ENCODE measurements at places on chromosomes 12 and 14.
A peak's percentile ranks its signal among the peaks of the same experiment; 100 is the strongest.

GRCh38 chr14:104247336-104248202, 109.2 kb downstream of the KIF26A start:
- DNase-seq: no peak

DNA sequence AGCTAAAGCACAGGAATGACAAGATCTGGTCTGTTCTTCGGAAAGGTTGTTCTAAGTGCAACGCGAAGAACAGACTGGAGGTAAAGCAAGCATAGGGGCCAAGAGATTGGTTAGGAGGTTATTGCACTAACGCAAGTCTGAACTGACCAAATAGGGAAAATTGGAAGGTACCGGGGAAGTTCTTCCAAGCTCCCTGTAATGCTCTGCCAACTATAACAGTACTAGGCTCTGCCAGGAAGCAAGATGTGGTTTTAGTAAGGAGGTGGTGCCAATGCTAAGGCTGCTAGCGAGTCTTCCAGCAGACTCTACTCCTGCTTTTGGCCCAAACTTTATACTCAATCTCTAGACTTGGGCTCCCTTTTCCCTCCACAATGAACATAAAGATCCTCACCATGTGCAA, 138.6 kb downstream of the PAWR start:
- DNase-seq: no peak

- DNase-seq: no peak
Measured at GRCh38 chr12:84542289-84542688, 370.3 kb downstream of the SLC6A15 start.

GRCh38 chr14:95471476-95471875, 45.0 kb downstream of the SYNE3 start:
- DNase-seq: no peak

DNA sequence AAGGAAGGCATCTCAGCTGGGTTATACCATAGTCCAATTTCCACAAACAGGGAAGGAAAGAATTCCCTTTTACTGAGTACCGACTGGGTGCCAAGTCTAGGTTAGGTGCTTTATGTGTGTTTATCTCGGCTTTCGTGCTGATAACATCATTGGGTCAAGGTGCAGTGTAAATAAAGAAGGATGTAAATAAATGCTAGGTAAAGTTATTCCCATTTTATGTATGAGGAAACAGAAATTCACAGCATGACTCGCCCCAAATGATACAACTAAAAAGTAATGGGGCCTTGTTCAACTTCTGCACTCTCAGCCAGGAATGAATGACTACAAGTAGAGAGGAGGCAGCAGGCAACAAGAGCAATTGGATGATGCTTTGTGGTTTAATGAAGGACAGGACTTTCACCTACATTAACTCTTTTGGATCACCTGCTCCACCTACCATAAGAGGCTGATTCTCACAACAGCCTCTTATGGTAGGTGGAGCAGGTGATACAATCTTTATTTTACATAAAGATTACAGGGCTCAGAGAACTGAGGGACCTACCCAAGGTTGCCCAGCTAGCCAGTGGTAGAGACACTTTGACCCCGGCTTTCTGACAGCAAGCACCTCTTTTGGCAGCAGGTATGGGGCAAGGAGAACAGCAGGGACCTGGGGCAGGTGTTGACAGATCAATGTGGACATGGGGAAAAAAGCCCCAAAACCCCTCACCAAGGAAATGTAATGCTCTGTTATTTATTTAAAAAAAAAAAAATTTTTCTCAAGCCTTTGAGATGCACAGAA, 213.4 kb upstream of the NUDT4 start:
- DNase-seq: no peak

- DNase-seq: no peak
Measured at GRCh38 chr14:32087173-32087861, 10.2 kb downstream of the ARHGAP5 start.

GRCh38 chr12:3554371-3555115, 63.5 kb downstream of the PRMT8 start:
- DNase-seq: no peak

GRCh38 chr14:97874394-97874793, 1077.2 kb downstream of the VRK1 start:
- no peak for DNase-seq

GRCh38 chr12:53118751-53119300, 15.5 kb downstream of the SOAT2 start:
- no peak for DNase-seq

DNA sequence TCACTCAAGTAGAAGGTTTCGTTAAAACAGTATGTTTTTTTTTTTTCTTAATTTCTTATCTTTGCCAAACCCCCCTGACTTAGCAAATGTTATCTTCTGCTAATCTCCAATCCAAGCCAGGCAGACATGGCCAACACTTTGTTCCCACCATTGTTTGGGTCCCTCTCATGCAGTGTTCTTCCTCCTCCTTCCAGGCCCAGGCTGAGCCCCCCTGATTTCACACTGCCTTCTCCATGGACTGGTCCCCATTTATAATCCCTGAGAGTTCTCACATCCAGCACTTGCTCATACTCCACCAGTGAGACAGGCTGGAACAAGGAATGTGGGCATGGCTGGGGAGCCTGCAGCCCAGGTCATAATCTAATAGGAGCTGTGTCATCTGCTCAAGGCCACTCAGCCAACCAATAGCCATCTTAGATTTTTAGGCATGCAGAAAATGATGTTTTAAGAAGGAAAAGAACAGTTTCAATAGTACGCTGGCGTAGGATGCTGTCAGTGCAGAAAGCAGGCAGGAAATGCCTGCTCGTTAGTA, 238.4 kb upstream of the CCDC196 start:
- DNase-seq: no peak

- DNase-seq: no peak
Measured at GRCh38 chr12:62371661-62372060, 95.0 kb upstream of the MON2 start.

DNA sequence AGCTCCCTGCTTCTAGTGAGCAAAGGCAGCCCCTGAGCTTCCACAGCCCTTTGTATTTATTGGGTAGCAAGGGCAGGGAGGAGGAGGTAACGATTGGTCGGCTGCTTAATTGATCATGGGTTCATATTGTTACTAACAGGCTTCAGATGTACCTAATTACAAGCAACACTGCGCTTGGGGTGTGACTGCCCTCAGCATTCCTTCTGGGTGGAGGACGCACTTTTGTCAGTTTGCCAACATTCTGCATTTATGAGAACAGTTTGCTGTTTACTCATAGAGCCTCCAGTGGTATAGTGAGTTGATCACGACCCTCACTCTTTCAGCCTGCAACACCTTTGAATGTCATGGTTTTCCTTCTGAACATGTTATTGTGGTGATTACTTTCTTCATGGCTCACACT, 9.6 kb downstream of the TSHR start:
- no peak for DNase-seq

DNA sequence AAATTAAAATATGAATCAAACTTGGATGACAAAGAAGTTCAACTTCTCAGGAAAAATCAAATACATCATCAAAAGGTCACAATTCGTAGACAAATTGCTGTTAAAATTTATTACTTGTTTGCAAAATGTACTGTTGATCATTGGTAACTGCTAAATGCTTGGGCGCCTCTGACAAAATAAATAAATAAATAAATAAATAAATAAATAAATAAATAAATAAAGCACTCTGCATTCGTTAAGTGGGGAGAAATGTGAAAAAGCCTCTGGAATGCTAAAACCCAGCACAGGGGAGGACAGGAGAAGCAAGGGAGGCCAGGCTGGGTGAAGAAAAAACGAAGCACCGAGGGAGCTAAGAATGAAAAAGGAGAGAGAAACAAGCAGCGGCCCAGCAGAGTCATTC, 115.2 kb downstream of the BCL11B start:
- DNase-seq: no peak

DNA sequence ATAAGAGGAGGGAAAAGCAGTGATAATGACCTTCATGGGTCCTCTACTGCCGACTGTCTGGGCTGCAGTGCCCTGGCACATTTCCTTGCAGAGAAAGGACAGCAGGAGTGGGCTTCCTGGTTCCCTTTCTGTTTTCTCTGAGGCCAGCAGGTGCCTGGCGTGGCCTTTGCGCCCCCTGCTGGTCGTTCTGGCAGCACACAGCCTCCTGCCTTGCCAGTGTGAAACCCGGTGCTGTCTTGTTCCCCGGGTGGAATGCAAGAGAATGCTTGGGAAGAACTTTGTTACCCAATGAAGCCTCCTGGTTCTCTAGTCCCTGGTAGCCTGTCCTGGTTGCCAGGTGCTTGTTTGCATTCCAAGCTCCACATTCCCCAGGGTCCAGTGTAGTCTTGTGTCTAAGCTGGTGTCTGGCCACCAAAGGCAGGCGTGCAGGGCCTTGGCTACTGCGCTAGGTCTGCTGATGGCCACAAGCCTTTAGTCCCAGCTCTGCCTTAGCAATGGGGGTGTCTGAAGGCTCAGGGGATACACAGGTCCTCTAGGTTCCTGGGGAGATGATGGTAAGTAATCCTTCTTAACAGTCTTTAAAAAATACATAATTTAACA, 1392.4 kb upstream of the TMEM132C start:
- DNase-seq: peak; percentile 69

DNA sequence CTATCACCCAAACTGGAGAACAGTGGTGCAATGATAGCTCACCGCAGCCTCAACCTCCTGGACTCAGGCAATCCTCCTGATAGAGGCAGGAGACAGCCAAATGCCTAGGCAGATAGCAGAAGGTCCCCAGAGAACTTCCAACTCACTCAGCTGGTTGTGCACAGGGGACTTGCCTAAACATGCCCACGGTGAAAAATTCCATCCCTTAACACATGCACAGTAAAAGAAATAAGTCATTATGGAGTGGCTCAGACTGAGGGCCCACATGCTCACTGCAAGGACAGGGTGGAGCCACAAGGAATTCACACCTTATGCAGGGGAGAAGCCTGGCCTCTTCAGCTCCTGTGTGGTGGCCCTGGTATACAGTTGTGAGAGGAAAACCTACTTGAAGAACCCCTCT, 525.8 kb upstream of the ATP2B1 start:
- DNase-seq: no peak

- DNase-seq: peak; percentile 28
Measured at GRCh38 chr14:103846543-103847450, 578 bp downstream of the PPP1R13B start.

DNA sequence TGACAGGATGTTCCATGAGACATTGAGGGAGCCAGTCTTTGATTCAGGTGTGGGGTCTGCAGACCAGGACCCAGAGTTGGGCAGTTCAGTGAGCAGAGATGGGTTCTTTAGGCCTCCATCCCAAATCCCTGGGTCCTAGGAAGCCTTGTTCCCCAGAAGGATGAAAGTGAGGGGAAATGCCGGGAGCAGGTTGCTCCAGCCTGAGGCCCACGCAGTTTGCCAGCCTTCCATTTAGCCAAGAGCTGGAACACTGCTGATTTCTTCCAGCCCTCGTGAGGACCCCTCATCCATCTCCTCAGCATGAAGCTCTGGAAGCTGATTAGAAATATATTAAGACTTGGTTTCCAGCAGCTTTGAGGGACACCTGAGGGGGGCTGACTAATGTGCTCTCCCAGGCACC, 12.1 kb downstream of the C14orf132 start:
- no peak for DNase-seq

DNA sequence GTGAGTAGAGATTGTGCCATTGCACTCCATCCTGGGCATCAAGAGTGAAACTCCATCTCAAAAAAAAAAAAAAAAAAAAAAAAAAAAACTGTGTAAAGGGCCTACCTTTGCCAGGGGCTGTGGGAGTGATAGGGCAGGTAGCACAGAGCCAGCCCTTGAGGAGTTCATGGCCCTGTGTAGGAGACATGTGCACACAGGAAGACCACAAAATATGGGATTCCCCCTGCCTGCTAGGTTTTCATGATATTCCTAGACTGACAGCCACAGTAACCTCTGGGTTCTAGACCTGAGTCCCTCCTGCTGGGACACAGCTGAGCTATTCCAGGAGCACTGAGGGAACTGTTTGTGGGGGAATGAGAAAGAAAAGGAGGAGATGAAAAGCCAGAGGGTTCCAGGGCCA, 8.3 kb upstream of the SPTSSA start:
- DNase-seq: no peak

DNA sequence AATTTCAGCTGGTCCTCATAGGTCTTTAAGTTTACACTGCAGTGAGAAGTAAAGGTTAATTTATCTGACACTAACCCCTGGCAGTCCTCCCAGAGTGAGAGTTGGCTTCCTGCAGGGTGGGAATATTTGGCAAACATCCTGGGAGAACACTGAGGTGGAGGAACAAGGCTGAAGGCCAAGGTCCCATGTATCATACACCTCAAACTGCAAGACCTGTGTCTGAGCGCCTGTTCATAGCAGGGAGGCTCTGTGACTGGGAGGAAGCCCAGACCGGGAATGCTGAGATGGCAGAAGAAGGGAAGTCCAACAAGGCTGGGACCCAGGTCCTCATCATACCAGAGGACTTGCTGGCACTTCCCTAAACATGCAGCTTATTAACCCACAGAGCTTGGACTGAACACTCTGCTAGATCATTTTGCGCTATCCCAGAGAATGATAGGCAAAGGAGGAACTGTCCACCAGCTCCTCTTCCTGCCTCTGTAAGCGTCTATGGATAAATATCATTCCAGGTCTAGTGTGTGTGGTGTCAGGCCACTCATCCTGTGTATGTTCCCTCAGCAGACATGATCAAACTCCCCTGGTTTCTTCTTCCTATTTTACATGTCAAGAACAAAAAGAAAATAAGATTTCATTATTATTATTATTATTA, 199.6 kb upstream of the CNOT2 start:
- no peak for DNase-seq

- no peak for DNase-seq
Measured at GRCh38 chr12:86950444-86950843, 694.3 kb upstream of the MGAT4C start.

- DNase-seq: no peak
Measured at GRCh38 chr12:6269986-6270385, 40.5 kb upstream of the PLEKHG6 start.

- no peak for DNase-seq
Measured at GRCh38 chr14:24534286-24534685, 26.2 kb upstream of the CMA1 start.

- DNase-seq: peak; percentile 96
Measured at GRCh38 chr12:49945394-49946080, 5.0 kb upstream of the AQP2 start.

DNA sequence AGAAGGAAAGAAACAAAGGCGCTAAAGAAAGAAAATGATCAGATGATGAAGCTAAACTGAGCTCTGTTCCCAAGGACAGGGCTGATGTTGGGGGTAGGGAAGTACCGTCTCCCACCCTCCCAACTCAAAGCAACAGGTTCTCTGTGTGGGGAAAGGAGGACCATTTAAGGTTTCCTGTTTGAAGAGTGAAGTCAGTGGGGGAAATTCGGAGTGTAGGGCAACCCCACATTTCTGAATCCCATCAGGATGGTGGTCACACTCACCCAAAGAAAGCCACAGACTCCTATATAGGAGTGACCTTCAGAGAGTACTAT, 131.1 kb downstream of the KSR2 start:
- no peak for DNase-seq

GRCh38 chr12:130070126-130070611, 92.1 kb upstream of the FZD10 start:
- no peak for DNase-seq
